Parietal lobe (tissue), 2 donors: ENCODE measurements at places on chromosomes 7 and 10. TPM values are rescaled to one million over a fixed set of nuclear protein-coding genes. Genes with fewer than 3 reads are reported as not detected.

The LANCL2 gene
- 42.6 TPM for total RNA-seq

The ENTPD1 gene
- 8.8 TPM for total RNA-seq

The FGFR2 gene
- 77.9 TPM for total RNA-seq

The CAMK1D gene
- 34.4 TPM for total RNA-seq

The AKR1C2 gene
- total RNA-seq: 22.8 TPM

The CCNJ gene
- 21.6 TPM for total RNA-seq

The NDUFB8 gene
- total RNA-seq: 133 TPM

The LYZL1 gene
- total RNA-seq: not detected
